ENCODE measurements at places on chromosomes 7 and 10.

- DNase-seq: no peak
Observed at GRCh38 chr7:151872531-151873401, 4.1 kb downstream of the PRKAG2 start.

GRCh38 chr7:100353685-100354330 lies 4.1 kb upstream of the PILRB start:
- peak; percentile 81 for DNase-seq

GRCh38 chr10:29761916-29762315 lies 127.1 kb upstream of the SVIL start:
- no peak for DNase-seq

DNA sequence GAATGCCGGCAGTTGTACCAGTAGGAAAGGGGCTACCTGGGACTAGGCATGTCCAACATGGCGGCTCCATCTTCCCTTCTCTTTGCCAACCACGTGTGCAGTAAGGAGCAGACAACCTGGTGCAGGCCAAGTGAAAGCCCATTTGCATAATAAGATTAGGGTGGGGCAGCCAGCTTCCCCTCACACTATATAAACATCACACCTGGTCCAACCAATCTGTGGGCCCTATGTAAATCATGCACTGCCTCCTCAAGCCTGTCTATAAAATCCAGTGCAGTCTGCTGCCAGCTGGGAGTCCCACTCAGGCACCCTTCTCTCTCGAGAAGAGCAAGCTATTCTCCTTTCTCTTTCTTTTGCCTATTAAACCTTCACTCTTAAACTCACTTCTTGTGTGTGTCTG lies 429.3 kb downstream of the CALN1 start:
- DNase-seq: no peak

DNA sequence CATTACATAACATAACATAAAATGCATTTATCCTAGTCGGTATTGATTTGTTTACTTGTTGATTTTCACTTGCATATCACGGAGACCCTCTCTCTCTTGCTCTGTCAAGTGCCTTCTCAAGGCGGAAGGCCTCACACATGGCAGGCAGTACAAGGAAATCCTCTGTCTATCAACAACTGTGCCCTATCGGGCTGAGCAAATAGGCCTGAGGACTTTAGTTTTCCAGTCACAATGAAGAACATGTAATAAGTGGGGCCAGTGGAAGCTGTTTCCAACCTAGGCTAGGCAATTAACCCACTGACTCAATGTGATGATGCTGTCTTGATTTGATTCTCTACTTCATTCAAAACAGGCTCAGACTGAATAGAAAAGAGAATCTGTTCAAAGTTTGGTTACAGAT lies 44.9 kb upstream of the KMT2C start:
- no peak for DNase-seq

- DNase-seq: peak; percentile 73
Observed at GRCh38 chr7:27179503-27180430, 5.3 kb downstream of the HOXA11 start.

GRCh38 chr7:11436316-11436715 lies 395.7 kb downstream of the THSD7A start:
- no peak for DNase-seq

DNA sequence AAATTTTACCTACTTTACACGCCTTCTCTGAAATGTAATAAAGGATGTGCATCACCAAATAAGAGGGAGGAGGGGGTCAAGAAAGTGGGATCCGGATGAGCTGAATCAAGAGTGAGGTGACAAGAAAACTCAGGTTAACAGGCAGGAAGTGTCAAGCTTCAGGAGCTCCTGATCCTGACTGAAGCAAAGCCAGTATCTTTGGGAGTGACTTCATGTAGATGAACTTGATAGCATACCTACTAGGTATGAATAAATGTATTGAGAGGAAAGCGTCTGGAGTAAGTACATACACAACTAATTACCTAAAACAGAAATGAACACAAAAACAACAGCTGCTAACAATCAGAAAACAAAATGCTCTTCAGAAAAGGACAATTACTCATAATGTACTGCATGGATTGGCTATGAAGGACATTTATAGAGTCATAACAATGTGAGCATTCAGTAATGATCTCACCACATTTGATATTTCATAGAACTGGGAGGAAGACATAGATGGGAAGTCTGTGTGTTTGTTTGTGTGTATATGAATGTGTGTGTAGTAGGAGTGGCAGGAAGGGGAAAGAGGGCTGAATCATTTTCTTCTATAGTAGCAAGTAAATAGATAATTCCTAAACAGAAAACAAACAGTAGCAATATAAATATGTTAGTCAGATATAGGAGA lies 29.4 kb downstream of the PRKG1 start:
- no peak for DNase-seq

GRCh38 chr7:29127527-29127926 lies 18.8 kb downstream of the CPVL start:
- DNase-seq: no peak

DNA sequence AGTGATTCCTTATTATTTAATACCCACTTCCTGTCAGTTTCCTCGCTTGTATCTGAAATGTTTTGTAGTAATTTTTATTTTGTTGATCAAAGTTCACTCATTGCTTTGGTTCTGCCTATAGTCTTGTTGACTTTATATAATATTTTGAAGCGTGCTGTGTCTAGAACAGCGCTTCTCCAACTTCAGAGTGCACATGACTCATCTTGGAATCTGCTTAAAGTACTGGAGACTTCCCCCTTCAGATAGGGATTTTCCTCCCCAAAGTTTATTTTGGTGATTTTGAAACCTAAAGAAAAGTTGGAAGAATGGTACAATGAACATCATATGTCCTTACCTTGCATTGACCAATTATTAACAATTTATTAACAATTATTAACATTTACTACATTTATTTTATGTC lies 5.8 kb downstream of the COMTD1 start:
- no peak for DNase-seq

- DNase-seq: no peak
Observed at GRCh38 chr7:66867198-66867790, 53.7 kb upstream of the TMEM248 start.

GRCh38 chr7:32034052-32034451 lies 36.2 kb downstream of the PDE1C start:
- no peak for DNase-seq

GRCh38 chr10:70458329-70459060 lies 17.0 kb upstream of the NODAL start:
- DNase-seq: peak; percentile 72

DNA sequence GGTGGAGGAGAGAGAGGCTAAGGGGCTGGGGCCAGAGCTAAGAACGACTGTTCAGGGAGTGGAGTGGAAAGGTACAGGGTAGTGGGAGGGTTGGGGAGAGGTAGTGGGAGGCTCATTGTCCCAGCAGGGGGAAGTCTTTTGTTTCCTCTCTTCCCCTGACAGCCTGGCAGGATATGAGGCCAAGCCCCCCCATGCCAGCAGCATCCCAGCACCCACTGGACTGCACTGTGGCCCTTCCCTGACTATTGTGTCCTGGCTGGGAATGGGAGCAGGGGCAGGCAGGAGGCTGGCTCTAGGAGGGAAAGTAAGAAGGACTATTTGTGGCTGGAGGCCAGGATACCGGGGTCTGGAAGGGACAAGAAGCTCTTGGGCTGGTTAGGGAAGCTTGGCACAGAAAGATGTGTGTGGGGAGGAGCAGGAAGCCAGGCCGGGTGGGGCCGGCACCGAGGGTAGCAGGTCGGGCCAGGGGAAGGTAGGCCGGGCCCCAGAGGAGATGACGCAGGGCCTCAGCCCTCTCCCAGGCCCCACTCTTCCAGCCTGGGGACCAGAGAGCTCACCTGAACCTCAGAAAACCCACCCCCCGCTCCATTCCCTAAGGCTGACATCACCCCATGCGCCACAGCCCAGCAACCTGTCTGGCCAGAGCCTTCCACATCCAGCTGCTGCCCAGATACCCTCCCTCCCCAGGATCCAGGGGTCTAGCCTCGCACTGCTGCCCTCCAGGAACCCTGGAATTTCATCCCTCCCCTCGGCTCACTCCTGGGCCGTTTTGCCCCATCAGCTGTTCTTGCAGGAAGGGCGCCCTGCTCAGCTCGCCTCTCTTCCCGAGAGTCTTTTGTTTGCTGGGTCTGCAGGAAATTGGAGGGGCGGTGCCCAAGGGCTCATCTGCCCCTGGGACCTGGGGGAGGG lies 8.8 kb upstream of the EPHB4 start:
- DNase-seq: no peak

DNA sequence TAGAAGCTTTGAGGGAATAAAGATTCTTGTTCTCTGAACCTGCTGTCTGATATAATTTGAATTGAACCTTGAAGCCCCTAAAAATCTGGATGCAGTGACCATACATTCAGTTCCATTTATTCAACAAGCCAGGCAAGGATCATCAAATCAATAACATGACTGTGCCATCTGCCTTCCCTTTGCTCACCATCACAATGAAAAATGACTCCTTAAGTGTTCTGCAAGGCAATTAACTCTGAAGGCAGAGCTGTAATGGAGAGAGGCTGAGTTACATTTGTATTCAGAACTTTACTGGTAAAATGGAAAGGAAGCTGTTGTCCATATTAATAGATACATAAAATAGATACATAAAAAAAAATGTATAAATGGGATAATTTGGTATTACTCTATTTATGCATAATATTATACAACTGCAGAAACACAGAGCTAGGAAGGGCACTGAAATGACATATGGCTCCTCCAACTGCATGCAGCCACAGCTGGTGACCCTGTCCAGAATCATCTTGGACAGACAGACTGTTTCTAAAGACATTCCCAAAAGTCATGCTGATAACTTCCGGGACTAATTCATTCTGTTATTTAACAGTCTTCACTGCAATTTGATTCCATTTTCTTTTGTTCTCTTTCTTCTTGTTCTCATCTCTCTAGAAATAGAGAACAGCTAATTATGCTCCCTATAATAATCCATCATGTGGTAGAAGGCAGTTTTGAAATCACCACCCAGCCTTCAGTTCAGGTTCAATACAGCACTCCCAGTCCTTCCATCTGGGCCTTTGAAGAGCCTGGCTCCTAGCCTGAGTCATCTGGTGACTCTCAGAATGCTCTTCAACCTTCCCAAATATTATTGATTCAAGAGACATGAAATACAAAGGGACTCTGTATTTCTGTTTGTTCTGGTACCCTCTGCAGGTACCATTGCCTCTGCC lies 412.6 kb downstream of the GFRA1 start:
- no peak for DNase-seq

- no peak for DNase-seq
Observed at GRCh38 chr10:14953424-14954000, 384 bp downstream of the DCLRE1C start.

- DNase-seq: no peak
Observed at GRCh38 chr10:62011558-62011957, 110.1 kb downstream of the ARID5B start.

DNA sequence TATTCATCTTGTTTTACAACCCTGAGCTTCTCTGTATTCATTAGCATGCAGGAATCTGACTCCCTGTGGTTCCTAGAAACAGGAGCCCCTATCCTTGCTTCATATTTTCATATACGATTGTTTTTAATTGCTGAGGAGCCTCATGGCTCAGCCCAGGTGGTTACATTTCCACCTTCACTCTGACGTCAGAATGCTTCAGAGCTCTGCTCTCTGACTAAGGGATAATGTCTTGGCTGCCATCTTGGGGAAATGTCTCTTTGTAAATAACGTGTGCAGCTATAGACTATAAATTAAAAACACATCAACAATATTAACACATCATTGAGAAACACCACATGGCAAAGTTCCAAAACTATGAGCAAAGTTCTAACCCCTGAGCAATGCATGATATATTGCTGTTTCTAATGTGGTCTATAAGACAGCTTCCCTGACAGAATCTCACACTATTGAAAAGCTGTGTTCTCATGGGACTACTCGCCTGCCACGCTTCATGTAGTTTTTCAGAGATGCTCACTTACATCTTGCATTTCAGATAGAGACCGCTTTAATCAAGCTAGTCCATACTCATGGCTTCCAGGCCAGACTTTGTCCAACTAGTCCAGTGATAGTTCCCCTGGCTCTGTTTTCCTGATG lies 227.0 kb downstream of the SORCS3 start:
- DNase-seq: no peak

DNA sequence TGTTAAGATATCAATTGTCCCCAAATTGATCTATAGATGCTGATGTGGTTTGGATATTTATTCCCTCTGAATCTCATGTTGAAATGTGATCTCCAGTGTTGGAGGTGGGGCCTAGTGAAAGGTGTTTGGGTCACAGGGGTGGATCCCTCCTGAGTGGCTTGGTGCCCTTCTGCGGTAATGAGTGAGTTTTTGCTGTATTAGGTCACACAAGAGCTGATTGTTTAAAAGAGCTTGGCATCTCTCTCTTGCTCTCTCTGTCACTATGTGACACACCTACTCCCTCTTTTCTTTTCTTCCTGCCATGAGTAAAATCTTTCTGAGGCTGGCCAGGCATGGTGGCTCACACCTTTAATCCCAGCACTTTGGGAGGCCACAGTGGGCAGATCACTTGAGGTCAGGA lies 98.2 kb upstream of the KAT6B start:
- DNase-seq: no peak

- no peak for DNase-seq
Observed at GRCh38 chr7:35467456-35467978, 213.6 kb upstream of the TBX20 start.

- DNase-seq: peak; percentile 88
Observed at GRCh38 chr10:11874568-11875493, 51.7 kb downstream of the PROSER2 start.

DNA sequence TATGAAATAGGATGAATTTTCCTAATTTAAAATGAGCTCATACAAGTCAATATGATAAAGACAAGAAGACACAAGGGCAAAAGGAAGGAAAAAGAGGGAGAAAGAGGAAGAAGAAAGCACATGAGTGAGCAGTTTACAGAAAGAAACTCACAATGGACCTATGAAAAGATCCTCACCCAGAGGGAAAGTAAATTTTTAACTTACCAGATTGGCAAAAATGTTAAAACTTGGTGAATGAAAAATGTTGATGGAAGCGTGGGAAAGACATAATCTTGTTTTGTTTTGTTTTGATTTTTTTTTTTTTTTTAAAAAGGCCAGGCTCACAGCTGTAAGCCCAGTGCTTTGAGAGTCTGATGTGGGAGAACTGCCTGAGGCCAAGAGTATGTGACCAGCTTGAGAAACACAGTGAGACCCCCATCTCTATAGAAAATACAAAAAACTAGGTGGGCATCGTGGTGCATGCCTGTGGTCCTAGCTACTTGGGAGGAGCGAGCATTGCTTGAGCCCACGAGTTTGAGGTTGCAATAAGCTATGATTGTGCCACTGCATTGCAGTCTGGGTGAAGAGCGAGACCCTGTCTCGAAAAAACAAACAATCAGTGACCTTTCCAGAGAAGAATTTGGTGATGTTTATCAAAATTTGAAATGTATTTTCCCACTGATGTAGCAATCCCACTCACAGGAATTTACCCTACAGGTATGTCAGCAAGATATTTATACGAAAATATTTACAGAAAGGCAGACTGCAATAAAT lies 152.9 kb upstream of the ASAH2 start:
- no peak for DNase-seq

DNA sequence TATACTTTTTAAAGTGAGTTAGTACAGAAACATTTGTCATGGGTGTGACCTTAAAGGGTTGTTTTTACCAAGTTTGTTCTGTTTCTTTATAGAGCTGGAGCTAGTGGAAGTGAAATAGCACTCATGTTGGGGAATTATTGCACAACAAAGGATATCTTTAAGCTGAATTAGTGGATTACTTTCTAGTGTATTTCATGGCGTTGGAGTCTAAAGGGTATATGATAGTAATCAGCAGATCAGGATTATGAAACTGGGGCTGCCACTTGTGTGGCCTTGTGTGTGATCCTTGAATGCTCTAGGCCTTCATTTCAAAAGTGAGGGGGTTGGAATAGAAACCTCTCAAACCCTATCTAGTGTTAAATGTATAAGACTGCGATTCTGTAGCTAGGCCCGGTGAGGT lies 123.6 kb downstream of the LYZL1 start:
- peak; percentile 15 for DNase-seq

All from activated CD8-positive, alpha-beta T cell treated with anti-CD3 and anti-CD28 coated beads for 36 hours (primary cell).